ENCODE measurements at places on chromosomes 3 and 15.

DNA sequence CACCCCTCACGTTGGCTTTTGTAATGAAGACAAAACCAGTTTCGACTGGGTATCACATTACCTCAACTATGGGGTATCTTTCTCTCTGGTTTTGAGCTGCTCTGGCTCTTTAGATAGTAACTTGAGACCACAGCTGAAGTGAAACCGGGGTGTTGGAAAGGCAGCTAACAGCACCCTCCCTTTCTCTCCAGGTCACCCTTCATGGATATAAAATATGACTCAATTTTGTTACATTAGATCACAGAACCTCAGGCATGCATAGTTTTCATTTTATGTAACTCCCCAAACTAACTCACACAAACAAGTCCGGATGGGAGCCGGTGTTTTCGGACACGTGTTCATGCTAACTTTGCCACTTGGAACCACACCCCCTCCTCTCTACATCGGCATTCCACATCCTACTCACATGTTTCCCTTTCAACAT, 90.7 kb downstream of the NR2F2 start:
- no peak for DNase-seq
- no peaks in the 10 kb centered on the region for H3K4me1 ChIP-seq
- no peak overlapping the region for H3K4me3 ChIP-seq
- no peak overlapping the region for H3K27ac ChIP-seq

DNA sequence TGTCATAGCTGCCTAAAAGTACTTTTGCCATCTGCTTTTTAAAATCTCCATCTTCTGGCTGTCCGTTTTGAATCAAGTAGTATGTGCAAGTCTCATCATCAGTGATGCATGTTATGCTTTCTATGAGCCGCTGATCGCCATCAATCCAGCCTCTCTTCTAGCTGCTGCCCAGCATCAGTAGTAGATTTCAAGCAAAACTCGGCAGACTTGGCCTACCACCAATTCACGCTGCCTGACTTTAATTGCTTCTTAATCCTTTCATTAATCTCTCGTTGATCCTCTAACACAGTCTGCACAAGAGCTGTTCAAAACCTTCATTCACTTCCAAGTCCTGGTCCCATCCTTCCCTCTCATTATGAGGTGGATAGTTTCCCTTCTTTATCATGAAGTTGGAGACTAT, 104.9 kb downstream of the NSUN3 start:
- no peaks in the 10 kb centered on the region for H3K36me3 ChIP-seq
- H3K27ac ChIP-seq, result no peak overlapping the region
- H3K27me3 ChIP-seq, result no peaks in the 10 kb centered on the region
- no peaks in the 10 kb centered on the region for H3K4me1 ChIP-seq
- H3K4me3 ChIP-seq, result no peak overlapping the region

DNA sequence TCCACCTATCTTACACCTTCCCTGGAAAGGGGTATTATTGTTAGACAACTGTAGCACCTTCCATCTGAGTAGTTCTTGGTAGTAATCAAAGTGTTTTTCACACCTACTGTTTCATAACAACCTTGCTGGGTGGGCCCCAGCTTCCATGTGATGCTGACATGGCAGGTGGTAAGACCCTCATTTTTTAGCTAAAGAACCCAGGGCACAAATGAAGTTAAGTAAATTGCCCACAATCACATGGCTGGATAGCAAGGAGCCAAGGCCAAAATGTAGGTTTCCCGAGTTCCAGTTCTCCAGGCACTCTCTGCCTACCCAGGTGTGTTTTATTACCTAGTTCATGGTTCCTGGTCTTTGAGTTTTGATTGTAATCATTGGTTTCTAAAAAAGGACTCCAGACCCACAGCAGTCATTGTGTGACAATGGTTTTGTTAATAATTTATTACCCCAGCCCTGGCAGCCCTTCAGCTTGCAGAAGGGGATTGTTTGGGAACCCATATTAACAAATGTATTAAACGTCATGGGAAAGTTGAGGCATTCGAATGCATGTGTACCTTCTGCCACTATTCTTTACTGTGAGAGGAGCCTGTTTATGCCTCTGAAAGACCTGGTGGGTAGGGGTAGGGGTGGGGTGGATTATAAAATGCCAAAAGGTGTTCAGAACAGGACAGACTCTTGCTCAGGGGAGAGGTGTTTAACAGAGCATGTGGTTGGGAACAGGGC, 222.2 kb upstream of the BHLHE40 start:
- no peak overlapping the region for H3K27ac ChIP-seq
- no peak for DNase-seq

- no peaks in the 10 kb centered on the region for H3K27me3 ChIP-seq
- DNase-seq, result no peak
- H3K4me1 ChIP-seq, result no peaks in the 10 kb centered on the region
- no peak overlapping the region for H3K4me3 ChIP-seq
- no peak overlapping the region for H3K27ac ChIP-seq
Measured at GRCh38 chr3:161920196-161920595, 423.6 kb downstream of the OTOL1 start.

DNA sequence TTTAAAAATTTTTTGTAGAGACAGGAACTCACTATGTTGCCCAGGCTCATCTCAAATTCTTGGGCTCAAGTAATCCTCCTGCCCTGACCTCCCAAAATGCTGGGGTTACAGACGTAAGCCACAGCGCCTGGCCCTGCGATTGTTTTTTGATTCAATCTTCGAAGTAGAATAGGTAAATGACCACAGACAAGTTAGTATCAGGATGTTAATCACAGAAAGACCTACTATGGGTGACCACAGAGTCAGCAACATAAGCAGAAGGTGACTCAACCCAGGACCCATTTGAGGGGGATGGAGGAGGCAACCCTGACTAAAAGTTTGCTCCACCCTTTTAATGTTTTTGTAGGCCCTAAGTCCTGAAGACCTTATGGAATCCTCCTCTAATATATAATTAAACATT, 10.0 kb upstream of the USP3 start:
- no peaks in the 10 kb centered on the region for H3K36me3 ChIP-seq
- H3K4me3 ChIP-seq, result no peak overlapping the region
- no peak overlapping the region for H3K27ac ChIP-seq

- H3K36me3 ChIP-seq, result no peaks in the 10 kb centered on the region
- H3K27me3 ChIP-seq, result no peaks in the 10 kb centered on the region
- H3K27ac ChIP-seq, result peak overlapping the region; percentile 29
- no peak overlapping the region for H3K4me3 ChIP-seq
- no peaks in the 10 kb centered on the region for H3K4me1 ChIP-seq
Measured at GRCh38 chr3:29758434-29759322, 477.8 kb downstream of the RBMS3 start.

Data from colonic mucosa (tissue), 4 donors.